ENCODE measurements at places on chromosomes 16 and 17. TPM values are rescaled to one million over a fixed set of nuclear protein-coding genes. Genes with fewer than 3 reads are reported as not detected.

EVPL gene
- total RNA-seq = not detected

ABCC11 gene
- total RNA-seq = 0.09 TPM

KCNJ2 gene
- total RNA-seq = 8.0 TPM

GP1BA gene
- total RNA-seq = not detected

TBC1D3D gene
- total RNA-seq = not detected

SECTM1 gene
- 3.4 TPM for total RNA-seq

DNA sequence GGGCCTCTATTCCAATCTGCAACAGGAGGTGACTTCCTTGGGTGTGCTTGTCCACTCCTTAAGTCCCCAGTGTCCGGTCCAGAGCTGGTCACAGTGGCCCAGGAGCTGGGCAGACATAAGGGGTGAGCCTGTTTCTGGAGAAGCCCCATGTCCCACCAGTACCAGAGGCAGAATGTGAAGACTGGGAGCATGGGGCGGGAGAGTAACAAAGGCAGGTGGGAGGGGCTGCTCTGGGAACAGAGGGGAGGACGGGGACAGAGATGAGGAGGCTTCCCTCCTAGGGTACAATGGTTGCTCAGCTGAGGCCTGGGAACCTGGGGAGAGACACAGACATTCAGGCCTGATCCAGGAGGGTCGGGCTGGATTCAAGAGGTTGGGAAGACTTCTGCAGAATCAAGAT, 323.3 kb upstream of the TNRC6C start:
- no peak for DNase-seq

GRCh38 chr16:1331712-1332617, 1.5 kb upstream of the BAIAP3 start:
- peak; percentile 79 for DNase-seq

- peak; percentile 65 for DNase-seq
Measured at GRCh38 chr17:72185564-72185963, 64.7 kb downstream of the SOX9 start.

- no peak for DNase-seq
Measured at GRCh38 chr16:58352690-58353089, 39.6 kb upstream of the GINS3 start.

- DNase-seq = no peak
Measured at GRCh38 chr17:19590451-19590850, 56.8 kb downstream of the SLC47A1 start.

- no peak for DNase-seq
Measured at GRCh38 chr16:50505115-50505514, 43.1 kb upstream of the NKD1 start.

GRCh38 chr17:33012522-33013033, 20.9 kb downstream of the SPACA3 start:
- DNase-seq = no peak

GRCh38 chr16:66918803-66919568, at the start of gene CDH16:
CDH16 (minus strand) TSS chr16:66918885; CDS start chr16:66918065, 820 bp downstream.
- no peak for DNase-seq

DNA sequence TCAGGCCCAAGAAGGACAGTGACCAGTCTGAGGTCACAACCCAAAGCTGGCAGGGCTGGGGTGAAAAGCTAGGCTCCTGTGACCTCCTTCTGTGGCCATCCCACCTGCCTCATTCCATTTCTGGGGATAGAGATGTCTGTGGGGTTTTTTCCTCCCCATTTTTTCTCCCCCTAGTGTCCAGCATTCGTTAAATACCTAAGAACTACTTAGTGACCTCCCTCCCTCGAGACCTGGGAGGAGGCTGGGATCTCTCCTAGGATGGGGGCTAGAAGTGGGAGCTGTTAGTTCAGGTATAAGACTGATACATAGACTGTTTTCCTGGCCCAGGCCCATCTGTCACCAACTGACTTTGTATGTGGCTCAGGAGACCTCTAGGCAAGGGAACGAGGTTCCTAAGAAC, 20.5 kb upstream of the STAC2 start:
- no peak for DNase-seq

GRCh38 chr17:77370586-77370985, 229.8 kb downstream of the SEC14L1 start:
- DNase-seq = peak; percentile 8

DNA sequence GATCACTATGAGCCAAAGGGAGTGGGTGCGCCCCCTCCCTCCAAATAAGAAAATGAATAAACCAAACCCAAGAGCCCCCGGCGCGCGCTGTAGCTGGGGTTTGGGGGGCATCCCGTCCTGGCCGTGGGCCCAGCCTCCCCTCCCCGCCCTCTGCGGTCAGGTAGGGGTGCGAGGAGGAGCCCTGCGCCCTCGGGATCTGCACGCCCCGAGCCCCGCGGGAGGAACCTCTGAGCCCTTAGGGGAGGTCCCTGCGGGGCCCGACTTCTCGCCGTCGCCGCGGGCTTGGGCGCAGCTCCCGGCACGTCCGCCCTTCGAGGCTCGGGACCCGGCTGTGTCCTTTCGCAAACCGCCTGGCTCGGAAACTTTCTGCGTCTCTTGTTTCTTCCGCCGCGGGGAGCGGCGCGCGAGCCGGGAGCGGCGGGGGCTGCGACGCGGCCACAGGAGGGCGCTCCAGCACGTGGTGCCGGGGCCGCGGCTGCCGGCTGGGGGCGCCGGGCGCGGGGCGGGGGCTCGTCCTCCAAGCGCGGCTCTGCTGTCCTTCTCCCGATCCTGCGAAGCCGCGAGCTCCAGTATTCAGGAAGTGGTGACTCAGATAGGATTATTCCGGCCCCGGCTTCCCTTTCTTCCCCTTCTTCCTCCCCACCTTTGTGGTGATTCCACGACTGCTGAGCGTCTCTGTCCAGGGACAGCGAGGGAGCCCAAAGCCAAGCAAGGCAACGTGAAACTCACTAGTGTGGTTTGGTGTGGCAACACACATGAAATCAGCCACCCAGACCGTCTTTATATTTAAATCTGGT, 1.6 kb downstream of the PITPNC1 start:
- DNase-seq = peak; percentile 84

GRCh38 chr17:59010026-59010425, 96.7 kb downstream of the TRIM37 start:
- DNase-seq = no peak

DNA sequence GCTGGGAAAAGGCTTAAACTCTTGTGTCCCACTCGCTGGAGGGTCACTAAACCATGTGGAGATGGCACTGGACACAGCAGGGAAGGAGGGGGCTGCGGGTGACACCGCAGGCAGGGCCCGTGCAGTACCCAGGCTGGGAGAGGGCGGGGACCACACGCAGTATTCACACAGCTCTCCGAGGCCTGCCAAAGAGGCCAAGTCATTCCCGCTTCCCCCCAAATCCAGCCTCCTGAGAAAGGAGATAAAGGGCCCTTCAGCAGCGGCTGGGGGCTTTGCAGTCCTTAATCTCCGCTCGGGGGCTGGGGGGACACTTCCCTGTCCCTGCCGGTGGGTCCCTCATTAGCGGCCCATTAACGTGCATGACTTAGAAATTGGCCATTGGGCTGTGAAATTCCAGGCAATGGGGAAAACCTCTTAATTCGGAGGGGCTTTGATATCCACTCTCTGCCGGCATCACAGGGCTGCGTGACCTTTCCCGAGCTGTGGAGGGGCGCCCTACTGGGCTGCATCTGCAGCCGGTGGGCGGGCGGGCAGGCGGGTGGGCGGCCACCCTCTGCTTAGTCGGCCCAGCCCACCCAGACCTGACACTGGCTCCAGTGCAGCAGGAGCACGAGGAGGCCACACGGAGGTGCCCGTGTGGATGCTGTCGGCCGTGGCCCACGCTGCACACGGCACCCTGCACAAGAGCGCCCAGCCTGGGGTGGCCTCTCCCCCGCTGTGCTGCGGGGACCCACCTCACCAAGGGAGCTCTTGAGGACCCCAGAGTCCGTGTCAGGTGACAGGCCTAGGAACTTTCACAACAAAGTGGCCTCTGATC, 2.6 kb upstream of the SLC38A8 start:
- DNase-seq = no peak

GRCh38 chr17:15492186-15492585, 24.8 kb upstream of the CDRT4 start:
- DNase-seq = no peak

DNA sequence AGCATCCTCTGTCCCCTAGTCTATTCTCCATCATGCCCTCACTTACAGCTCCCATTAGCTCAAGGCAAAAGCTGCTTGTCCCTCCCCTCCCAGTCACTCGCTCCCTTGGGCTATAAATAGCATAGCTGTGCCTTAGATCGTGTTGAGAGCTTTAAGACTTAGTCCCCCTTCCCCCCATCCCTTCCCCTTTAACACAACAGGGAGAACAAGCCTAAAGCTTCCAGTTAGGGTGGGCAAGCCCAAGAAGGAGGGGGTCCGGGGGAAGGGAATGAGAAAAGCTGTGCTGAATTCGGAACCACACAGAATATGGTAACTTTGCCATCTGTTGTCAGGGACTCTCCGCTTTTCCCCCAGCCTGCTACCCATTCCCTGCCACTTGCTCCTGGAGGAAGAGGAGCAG, 4.9 kb upstream of the HIGD1B start:
- no peak for DNase-seq
